Vagina (tissue), 2 donors: ENCODE measurements at places on chromosomes 3 and 15.

- DNase-seq = no peak
Observed at GRCh38 chr3:13272831-13273603, 147.1 kb downstream of the NUP210 start.

DNA sequence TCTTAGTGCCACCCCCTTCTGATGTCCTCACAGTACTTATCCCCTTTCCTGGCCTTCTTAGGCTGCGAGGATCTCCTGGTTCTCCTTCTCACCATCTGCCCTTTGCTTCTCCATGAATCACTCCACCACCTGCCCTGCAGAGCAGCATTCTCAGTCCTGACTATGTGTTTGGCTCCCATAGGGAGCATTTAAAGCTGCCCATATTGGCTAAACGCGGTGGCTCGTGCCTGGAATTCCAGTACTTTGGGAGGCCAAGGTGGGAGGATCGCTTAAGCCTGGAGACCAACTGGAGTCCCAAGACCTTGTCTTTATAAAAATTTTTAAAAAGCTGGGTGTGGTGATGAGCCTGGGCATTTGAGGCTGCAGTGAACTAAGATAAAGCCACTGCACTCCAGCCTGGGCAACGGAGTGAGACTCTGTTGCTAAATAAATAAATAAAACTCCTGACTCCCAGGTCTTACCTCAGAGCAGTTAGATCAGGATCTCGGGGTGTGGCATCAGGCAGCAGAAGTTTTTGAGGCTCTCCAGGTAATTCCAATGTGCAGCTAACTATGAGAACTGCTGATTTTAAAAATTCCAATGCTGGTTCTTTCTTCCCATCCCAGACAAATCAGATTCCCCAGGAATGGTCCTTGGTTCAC lies 36.2 kb upstream of the TLE3 start:
- no peak for DNase-seq

DNA sequence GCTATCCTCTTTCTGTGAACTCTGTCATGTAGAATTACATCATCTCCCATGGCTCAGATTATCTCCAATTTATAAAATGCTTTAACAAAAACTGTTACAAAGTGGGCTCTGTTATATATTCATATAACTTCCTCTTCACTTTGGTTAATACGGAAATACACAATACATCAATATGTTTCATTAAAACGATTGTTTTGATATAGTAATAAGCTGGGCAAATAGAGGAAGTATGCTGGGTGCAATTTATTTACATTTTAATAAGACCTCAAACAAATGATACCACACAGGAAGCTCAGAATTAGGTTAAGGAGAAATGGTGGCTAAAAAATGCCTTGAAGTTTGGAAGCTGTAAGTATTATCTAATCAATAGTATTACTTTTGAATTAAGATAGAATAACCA lies 331.0 kb downstream of the ZBTB20 start:
- no peak for DNase-seq

- no peak for DNase-seq
Observed at GRCh38 chr3:144073698-144074097, 102.1 kb downstream of the DIPK2A start.

GRCh38 chr15:45200799-45201556 lies 13.2 kb upstream of the SHF start:
- DNase-seq = no peak

GRCh38 chr3:167749209-167749608 lies 13.7 kb downstream of the SERPINI1 start:
- no peak for DNase-seq

DNA sequence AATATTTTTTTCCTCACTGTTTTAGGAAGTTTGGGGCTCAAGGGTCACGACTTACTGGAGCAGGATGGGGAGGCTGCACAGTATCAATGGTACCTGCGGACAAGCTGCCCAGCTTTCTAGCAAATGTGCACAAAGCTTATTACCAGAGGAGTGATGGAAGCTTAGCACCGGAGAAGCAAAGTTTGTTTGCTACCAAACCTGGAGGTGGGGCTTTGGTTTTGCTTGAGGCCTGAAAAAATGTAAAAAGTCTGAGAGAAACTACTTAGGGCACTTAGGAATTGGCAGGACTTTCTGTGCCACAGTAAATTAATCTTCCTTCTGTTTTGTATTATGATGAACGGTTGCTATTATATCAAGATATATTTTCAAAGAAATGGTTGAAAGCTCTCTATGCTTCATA lies 95.1 kb upstream of the FGF7 start:
- DNase-seq = no peak
